ENCODE measurements at places on chromosomes 5 and 9.

DNA sequence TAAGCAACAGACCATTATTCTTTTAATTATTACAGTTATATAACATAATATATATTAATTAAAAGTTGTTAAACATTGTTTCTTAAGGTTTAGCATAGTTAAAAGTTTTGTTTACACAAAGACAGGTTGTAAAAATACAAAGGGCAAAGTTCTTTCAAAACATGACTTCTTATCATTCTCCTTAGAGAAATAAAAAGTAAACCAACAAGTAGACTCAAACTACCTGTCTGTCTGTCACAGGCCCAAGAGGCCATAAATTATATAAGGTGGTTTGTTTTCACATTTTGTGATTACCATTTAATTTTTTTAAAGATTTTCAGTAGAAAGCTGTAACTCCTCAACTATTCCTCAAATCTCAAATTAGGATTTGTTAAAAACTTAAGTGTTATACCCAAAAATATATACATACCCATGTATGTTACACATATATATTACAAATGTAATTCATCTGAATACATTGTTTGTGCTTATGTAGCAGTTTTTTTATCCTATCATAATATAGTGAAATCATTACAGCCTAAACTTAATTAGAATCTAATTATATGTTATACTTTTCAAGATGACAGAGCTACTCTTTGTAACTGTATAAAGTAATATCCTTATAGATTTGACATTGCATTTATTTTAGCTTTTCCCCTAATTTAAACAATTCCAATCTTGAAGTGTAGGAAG lies 93.8 kb upstream of the GRHPR start:
- no peak for DNase-seq

DNA sequence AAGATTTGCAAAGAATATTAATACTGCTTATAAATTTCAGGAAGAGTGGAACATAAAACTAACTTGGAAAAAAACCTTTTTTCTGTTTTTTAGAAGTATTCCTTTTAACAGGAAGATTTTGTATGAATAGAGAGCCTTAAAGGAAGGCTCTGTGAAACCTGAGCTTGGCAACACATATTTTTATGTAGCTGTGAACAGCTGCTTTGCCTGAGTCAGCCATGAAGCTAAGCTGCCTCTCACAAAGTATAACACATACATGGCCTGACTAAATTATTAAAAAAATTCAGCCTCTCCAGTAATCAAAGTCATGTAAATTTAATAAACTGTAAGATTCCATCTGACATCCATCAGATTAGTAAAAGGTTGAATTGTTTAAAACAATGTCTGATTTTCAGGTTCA lies 547.5 kb downstream of the ELAVL2 start:
- DNase-seq = no peak

GRCh38 chr9:42386477-42386876 lies 203.0 kb downstream of the SPATA31A6 start:
- no peak for DNase-seq

DNA sequence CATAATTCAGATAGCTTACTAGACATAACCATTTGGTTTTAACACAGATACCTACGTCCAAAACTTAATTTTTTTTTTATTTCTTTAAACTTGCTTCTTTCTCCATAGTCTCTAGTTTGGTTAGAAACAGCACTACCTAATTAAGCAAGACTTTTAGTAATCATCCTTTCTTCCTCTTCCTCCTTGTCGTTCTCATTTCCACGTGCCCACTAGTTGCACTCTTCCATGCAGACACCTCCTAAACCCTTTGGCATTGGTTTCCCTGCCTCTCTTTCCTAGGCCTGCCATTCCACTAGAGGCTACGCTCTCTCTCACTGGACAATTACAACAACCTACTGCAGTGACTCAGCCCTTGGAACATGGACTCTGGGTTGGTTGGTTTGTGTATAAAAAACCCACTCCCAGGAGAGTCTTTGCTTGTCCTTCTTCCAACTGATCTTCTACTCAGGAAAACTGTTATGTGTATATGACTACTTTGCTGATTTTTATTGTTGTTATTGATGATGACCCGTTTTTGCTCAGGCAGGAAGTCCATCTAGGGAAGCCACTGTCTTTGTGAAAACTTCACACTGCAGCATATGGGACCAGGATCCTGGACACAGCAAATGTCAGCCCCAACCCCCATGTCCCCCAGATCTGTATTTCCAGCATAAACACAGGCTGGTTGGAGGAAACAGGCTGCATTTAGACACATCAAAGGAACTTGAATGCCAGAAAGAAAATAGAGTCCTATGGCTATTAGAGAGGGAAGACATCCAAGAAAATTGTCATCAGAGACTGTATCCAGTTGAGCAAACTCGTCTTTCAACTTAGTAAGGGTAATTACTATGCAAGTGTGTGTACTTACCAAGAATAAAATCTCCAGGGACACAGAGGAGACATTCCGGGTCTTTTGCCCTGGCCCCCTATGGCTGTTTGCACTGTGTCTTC lies 503.2 kb downstream of the GADD45G start:
- no peak for DNase-seq

GRCh38 chr5:64458948-64459347 lies 46.9 kb upstream of the RGS7BP start:
- DNase-seq = no peak

DNA sequence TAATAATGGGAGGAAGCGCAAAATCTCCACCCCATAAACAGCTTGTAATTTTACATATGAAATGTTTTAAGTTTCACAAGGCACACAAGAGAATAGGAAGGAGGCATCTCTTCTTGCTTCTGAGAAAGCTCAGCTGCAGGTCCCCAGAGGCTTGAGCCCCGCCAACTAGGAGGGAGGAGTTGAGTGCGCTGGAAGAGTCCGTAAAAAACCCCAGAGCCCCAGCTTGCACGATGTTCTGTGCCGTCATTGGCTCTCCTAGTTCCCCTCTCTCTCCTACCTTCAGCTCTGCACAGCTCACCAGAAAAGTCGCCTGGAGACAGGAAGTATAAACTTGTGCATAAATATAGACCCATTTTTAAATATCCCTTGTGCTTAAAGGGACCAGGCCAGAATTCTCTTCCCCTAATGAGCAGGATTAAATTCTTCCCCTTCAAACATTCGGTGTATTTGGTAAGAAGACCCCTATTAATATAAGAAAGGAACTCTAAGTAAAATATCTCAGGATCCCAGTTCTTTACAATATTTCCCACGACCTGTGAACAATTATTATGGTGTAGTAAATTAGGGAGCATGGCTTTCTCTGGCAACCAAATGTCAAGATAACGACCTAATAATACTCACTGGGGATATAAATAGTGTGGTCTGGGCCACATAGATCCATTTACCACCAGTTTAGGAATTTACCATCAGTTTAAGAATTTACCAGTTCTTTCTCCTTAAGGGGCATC lies 13.7 kb downstream of the GLRX start:
- peak; percentile 33 for DNase-seq

DNA sequence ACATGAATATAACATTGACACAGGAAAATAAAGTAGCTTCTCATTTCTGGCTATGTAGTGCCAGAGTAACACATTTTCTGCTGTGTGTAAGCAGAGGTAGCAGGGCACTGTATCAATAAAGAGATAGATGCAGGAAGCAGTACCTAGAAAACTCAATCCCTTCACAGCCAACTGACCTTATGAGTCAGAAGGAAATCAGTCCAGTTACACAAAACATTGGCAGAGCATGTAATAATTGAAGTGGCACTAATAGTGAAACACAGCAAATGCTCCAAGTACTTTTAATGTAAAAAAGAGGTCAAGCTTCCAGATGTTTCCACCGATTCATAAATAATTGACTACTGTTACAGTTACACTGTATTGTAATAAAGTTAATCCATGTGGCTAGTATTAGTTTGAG lies 706.6 kb downstream of the EFNA5 start:
- DNase-seq = no peak

GRCh38 chr5:179258001-179258921 lies 87.0 kb downstream of the ADAMTS2 start:
- no peak for DNase-seq

DNA sequence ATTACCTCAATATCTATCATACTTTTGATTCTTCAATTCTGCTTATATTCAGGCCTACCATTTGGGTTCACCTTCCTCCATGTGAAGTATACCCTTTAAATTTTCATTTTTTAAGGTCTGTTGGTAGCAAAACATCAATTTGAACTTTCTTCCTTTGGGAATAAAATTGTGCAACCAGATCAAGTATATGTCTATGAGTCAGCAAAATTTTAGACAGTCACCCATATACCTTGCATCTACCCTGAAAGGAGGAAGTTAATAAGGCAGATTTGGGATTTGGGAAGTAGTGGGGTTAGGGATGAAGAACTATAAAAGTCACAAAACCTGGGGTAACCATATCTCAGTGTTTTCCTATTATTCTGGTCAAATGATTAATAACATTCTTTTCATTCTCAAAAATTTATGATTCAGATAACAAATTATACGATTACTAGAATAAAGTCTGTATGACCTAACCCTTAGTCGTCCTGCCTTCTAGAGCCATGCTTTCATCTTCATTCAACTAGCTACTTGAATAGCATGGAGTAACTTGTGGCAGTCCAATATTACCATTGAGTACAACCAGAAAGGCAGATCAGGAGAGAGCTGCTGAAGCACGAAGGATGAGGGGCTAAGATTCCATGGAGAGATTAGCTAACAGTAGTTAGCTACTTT lies 2.8 kb upstream of the IL33 start:
- DNase-seq = no peak

GRCh38 chr9:82353631-82354278 lies 365.2 kb downstream of the SPATA31D1 start:
- no peak for DNase-seq

DNA sequence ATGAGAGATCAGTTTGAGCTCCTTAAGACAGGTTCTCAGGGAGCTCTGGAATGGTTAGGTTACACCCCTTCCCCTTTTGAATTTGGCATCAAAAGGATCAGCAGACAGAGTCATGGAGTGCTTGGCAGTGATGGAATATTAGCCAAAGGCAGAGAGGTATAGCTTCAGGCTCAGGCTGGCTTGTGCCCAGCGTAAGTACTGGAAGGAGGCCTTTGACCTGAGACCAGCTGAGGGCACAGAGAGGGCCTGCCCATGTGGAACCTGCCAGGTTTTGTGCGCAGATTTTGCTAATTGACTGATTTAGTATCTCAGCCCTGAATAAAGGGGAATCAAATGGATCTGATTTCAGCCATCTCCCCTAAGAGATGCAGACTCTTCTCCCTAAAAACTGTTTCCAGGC lies 81.5 kb downstream of the RGS3 start:
- no peak for DNase-seq

DNA sequence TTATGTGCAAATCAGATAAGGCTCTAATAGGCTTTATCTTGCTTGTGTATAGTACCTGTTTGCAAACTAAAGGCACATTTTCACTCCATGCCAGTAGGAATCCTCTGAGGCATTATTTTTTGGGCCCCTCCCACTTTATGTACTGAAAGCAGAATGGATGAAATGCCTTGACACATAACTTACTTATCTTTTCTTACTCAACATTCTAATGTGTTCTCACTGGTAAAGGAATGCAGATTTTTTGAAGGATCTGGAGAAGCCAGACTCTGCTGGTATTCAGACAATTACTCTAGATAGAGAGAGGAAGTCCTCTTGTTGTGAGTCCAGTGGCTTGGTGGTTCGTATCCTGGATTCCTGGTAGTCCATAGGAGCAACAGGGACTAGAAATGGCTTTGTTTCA lies 336.7 kb downstream of the CCDC171 start:
- DNase-seq = no peak

- no peak for DNase-seq
Observed at GRCh38 chr5:147643142-147643541, 133.3 kb upstream of the DPYSL3 start.

Measured in hematopoietic multipotent progenitor cell treated with erythropoietin and hydrocortisone succinate and interleukin-3 and kit ligand, for 8 days (in vitro differentiated cells).